Fibroblast of skin of right quadriceps (primary cell): ENCODE measurements at places on chromosomes 6 and 20.

DNA sequence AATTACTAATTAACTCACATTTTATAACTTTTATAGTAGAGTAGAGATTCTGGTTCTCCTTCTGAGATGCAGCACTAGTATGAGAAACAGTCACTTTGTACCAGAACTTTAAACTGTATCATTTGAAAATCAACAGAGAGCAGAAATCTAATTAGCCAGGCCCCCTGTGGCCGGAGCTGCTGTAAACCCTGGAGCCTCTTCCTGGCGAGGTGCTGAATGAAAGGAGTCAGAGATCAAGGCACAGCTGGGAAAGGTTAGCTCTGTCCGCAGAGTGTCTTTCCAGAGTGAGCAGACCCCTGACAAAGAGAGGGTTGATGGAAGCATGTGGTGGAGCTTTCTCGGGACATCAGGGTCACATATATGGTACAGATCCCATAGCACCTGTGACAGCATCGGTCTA, 703.8 kb downstream of the RFPL4B start:
- DNase-seq = no peak

DNA sequence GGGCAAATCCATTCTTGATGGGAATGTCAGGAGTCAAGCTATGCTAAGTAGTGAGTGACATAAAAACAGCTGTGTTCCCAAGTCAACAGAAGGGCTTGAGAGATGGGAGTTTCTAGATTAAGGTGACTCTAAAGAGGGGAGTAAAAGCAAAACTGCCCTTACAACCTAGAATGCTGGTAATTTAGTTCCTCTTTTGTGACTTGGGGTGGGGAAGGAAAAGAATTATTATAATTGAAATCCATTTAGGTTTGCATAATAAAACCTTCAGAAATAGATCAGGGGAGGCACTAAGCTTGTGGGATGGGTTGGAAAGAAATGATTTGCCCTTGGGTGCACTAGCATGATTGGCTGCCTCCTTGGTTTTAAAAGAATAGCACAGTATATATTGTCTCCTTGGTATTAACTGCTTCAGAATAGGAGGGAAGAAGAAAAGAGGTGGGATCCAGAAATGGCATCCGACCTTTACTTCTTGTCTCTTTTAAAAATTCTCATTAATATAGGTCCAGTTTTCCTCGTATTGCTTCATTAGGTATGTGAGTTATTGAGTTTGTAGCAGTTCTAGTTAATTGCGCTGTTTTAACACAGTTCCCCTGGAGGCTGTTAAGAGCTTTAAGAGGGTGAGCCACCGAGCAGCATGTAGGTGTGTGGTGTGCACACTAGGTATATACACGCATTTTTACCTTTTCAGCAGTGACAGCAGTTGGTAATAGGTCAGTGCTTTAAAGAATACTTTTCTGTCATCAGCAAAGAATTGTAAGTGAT, 95.3 kb upstream of the VSTM2L start:
- no peak for DNase-seq

DNA sequence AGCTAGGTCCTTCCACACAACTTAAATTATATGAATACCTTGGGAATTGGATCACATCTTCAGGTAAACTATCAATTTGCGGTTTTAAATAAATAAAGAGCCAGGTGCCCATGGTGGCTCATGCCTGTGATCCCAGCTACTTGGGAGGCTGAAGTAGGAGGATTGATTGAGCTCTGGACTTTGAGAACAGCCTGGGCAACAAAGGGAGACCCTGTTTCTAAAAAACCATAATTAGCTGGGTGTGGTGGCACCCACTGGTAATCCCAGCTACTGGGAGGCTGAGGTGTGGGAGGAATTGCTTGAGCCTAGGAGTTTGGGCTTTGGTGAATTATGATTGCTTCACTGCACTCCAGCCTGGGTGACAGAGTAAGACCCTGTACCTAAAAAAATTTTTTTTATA, 3.4 kb downstream of the GMNN start:
- no peak for DNase-seq

- DNase-seq = no peak
Measured at GRCh38 chr6:22709803-22710202, 140.4 kb downstream of the HDGFL1 start.

GRCh38 chr6:161198176-161198575, 75.7 kb downstream of the AGPAT4 start:
- DNase-seq = peak; percentile 54

DNA sequence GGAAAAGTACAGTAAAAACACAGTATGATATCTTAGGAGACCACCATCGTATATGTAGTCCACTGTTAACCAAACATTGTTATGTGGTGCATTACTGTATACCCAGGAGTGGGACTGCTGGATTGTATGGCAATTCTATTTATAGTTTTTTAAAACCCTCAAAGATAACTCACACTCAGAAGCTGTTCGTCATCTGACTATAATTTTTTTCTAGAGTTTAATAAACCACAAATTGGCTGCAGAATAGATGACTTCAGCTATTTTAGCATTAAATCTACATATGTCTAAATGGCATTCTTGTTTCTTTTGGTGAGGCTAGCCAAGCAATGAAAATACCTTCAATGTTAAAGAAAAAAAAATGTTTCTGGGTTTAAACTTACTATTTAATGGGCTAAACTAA, 134.2 kb upstream of the BMP5 start:
- peak; percentile 86 for DNase-seq

DNA sequence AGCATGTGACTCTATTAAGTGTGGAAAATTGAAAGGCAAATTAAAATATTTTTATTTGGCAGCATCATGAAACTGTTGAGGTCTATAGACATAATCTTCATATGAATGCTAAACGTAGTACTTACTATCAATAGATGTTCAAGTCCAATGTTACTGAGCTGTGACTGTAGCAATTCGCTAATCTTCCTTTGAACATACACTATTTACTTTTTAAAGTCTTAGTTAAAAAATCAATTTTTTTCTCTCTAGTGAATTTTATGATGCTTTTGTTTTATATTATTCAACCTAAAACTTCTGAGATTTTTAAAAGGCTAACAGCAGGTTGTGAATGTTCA, 85.2 kb upstream of the ELOVL5 start:
- DNase-seq = no peak

DNA sequence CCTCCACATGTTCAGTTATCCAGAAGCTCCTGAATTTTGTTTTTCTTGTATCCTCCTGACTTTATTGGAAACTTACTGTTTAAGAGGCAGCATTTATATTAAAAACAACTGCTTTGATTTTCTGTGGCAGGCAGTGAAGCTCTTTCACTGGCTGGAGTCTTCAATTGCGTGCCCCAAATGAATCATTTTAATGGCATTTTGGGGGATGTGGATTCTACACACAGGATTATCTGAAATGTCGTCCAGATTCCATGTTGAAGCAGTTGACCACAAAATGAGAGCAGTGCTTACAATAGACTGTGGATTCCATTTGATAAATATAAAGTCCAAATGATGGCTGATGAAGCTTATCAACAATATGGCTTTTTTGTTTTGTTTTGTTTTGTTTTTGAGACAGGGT, 41.0 kb upstream of the HIVEP1 start:
- peak; percentile 98 for DNase-seq

DNA sequence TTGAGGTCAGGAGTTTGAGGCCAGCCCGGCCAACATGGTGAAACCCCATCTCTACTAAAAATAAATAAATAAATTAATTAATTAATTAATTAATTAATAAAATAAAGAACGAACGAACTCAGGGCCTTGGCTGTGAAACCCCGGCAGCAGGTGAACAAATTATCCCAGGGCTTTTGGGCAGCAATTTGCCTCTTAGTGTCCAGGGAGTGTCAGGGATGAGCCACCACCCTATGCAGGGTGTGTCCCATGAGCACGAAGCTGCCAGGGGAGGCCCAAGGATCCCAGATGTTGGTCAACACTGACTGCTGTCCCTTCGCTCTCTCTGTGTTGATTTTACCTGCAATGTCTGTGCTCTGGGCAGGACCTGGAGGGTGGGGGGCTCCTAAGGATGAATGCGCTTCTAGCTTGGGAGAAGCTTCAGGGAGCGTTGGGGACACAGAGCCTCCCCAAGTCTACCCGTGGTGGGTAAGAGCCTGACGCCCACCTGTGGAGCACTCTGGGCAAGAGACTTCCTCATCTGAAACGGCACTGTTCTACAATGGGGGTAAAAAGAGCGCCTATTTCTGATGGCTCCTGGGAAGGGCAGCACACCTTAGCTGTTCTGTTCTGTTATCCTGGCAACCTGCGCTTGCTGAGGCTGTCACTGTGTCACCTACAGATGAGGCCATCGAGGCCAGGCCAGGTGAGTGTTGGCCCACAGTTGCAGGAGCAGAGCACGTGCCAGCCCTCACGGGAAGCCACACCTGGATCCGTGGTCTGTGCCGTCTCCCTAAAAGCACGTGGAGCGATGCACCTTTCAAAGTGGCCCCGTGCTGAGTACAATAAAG, 125.5 kb upstream of the CDH4 start:
- DNase-seq = no peak

GRCh38 chr20:29300579-29301551, 1956.6 kb upstream of the DEFB115 start:
- no peak for DNase-seq

GRCh38 chr20:10465135-10465534, 30.0 kb downstream of the SLX4IP start:
- no peak for DNase-seq

DNA sequence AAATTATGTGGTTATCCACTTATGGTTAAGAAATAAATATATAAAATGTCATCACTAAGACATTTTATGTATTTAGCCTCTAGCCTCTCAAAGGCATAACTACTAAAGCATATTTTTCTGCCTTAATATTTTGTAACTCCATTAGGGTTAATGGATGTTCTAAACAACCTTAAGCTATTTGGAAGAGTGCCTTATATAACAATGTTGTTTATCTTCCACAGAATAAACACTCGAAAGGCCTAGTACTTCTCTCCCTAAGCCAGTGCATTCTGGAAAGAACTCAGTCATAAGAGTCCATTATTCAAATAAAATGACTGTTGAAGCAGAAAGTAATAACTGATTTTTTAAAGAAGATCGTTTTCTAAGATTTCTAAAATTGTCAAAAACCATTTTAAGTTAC, 15.0 kb upstream of the PRIM2 start:
- DNase-seq = no peak

- DNase-seq = peak; percentile 42
Measured at GRCh38 chr6:12969966-12970365, 253.4 kb downstream of the PHACTR1 start.
